CD4-positive, alpha-beta T cell treated with Interleukin-6 at 100 ng/mL for 8 hours (primary cell): ENCODE measurements at places on chromosomes 7 and 10.

- peak; percentile 34 for DNase-seq
These were observed 16.1 kb downstream of the OGDH start for GRCh38 chr7:44622342-44623151.

DNA sequence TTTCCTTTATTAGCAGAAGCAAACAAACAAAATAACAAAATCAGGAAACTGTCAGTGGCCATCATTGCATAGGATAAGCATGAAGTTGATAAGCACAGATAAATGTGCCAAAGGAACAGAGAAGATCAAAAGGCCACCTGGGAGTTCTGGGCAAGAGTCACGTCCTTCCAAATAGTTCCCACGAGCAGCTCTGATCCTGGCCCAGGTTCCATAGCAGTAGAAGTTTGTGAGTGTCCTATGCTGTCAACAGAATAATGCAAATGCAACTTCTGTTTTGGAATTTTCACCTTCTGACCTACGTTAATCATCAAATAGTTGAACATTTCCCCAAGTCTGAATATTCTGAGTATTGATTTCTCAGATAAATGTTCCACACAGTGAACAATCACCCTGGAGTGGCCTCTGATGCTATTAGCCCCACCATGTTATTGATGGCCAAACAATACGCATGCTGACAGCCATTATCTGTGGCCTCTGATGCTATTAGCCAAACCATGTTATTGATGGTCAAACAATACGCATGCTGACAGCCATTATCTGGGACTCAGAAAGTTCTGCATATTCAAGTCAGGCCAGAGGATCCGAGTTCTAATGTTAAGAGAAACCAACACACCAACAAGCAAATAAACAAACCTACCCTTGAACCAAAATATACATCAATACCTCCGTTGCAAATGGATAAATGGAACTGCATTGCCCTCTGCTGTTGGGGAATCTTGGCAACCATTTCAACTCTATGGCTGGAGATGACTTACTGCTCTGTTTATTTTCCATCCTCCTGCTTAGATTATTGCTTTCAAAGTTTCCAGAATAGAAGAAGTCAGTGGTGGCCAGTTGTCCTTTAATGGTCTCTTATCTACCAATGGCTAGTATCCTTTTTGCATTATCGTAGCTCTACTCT lies 63.3 kb downstream of the MRC1 start:
- DNase-seq = no peak

- DNase-seq = no peak
These were observed 235.0 kb upstream of the PTN start for GRCh38 chr7:137578541-137578940.

DNA sequence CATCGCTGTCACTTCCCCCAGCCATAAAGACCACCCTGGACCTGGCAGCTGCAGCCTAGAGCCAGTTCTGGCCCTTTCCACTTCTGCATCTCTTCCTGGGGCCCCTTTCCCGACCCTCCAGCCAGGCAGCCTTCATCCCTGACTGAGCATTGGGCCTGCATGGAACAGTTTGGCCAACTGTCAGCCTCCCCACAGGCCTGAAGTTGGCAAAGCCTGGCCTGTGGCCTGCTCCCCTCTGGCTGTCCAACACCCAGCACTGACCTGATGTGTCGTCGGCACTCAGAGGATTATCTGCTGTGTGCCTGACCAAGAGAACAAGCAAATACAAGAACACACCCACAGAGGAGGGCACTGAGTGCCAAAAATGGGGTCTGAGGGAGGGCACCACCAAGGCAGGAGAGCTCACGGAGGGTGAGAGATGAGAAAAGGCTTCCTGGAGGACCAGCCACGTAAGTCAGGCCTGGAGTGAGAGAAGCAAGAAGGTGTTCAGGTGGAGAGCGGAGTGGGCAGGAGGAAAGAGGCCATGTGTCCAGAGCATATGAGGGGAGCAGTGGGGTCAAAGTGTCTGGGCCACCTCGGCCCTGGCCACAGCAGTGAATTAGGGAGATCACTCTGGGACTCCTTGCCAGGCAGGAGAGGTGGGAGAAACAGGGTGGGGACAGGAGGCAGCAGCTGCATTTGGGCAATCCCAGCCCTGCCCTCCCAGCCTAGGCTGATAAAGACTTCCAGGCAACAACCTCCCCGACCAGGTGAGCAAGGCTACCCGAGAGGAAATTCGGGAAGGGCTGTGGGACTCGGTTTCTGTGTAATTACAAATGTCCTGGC lies 4.5 kb downstream of the GPRIN2 start:
- DNase-seq = no peak

- no peak for DNase-seq
These were observed 273.1 kb upstream of the KCND2 start for GRCh38 chr7:119999738-120000475.

- no peak for DNase-seq
These were observed 677.1 kb downstream of the PARD3 start for GRCh38 chr10:34137955-34138354.

DNA sequence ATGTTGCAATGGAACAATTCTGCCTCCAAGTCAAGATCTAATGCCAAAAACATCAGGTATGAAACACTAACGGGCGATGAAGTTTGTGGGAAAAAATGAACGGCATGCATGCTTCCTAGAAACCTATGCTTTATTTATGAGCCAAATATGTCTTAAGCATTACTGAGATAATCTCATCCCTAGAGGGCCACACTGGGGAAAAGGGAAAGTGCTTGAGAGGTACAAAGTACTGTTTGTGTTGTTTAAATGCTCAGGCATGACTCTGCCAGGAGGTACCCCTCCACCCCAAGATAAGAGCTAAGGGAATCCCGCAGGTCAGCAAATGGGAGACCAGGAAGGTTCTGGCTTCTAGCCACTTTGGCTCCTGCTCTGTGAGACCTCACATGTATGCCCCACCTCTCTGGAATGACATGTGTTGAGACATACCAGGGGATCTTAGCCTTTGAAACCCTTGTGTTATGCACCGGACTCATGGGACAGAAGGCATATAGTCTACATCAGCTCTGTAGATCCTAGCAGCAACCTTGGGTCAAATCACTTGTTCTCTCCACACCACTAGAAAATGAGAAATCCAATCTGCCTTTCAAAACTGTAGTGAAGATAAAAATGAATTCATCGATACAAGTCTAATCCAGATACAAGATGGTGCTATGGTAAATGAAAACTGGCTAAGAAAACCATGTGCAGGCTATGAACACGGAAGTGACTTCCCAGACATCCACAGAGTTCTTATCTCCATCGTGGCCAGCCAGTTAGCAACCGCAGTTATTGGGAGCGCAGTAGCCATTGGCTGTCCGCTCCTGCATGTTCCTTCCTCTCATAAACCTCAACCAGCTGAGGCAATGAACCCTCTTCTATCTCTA lies 61.0 kb downstream of the CREB3L2 start:
- DNase-seq = no peak

DNA sequence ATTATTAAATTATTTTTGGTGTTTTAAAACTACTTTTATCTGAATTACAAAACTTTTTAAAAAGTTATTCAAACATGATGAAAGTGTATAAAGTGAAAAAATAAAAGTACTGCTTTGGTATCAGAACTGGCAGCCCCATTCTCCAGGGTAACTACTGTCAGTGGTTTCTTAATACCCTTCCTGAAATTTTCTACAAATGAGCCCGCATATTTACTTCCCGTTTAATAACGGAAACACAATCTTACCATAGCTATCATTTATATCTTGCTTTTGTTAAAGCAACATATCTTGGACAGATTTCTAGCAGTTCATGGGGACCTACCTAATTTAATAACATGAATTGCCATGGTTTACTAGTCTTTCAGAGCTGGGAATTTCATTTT lies 249.9 kb downstream of the RNLS start:
- no peak for DNase-seq

- no peak for DNase-seq
These were observed 1.7 kb downstream of the URGCP start for GRCh38 chr7:43904533-43905208.

DNA sequence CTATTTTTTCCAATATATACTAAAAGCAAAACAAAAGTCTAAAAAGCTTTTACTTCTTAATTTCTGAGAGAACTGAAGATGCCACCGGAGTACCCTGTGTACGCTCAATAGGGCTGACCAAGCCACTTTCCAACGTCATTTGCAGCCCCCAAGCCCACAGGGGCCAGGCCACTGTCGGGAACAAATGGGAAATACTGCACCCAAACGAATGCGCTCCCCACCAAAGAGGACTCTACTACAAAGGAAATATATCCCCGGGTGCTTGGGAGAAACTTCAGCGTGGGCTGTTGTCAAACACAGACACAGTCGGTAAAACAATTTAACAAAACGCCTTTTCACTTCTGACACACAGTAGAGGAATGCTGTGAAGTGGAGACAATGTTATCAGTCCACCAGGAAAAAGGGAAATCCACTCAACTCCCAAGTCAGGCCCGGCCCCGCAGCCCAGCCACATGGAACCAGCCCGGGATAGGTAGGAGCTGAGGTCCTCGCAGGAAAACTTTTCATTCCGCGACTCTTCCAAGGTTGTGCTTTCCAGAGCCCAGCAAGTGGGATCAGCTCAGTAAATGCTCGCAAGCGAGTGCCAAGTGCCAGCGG lies 1.4 kb downstream of the PARD3 start:
- DNase-seq = no peak

DNA sequence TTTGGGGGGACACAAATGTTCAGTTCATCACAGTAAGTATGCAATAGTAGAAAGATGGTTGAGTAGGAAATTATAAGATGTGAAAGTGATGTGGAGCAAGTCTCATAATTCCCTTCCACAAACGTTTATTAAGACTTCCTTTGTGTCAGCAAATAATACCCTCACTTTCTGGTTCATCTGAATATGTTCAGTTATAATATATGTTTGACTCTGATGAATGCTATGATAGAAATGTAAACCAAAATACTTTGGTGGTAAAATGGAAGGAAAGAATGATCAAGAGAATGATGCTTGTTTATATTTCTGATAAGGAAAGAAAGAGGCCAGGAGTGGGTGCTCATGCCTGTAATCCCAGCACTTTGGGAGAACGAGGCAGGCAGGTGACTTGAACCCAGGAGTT lies 111.7 kb upstream of the PLXDC2 start:
- no peak for DNase-seq

DNA sequence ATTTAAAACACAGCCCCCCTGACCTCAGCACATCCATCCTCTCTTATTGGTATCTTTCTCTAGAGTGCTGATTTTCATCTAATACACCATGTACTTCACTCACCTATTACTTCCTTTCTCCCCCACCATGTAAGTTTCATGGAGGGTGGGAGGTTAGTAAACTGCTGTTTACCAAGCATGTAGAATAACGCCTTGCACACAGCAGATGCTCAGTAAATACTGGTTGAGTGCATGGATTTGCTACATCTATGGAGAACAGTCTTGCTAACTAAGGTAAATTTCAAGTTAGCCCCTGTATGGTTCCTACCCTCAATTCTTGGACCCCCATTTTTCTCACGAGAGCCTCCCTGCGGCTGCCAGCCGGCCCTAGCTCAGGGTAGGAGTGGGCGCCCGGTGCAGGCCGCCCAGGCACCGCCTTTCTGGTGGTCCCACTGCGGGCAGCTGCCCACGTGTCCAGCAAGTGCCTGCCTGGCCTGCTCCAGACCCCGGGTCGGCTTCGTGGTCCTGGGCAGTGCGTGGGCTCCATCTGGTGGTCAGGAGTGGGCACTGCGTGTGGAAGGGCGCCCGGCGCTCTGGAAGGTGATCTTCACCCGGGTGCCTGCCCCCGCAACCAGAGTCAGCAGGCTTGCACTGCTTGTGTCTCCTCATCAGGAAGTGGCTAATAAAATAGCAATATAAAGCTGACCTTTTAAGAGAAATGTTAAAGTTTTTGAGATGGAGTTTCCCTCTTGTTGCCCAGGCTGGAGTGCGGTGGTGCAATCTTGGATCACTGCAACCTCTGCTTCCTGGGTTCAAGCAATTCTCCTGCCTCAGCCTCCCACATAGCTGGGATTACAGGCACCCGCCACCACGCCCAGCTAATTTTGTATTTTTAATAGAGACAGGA lies 63.4 kb upstream of the DNAJB6 start:
- DNase-seq = peak; percentile 56

- DNase-seq = no peak
These were observed 314.2 kb upstream of the KLF6 start for GRCh38 chr10:4099202-4099601.

DNA sequence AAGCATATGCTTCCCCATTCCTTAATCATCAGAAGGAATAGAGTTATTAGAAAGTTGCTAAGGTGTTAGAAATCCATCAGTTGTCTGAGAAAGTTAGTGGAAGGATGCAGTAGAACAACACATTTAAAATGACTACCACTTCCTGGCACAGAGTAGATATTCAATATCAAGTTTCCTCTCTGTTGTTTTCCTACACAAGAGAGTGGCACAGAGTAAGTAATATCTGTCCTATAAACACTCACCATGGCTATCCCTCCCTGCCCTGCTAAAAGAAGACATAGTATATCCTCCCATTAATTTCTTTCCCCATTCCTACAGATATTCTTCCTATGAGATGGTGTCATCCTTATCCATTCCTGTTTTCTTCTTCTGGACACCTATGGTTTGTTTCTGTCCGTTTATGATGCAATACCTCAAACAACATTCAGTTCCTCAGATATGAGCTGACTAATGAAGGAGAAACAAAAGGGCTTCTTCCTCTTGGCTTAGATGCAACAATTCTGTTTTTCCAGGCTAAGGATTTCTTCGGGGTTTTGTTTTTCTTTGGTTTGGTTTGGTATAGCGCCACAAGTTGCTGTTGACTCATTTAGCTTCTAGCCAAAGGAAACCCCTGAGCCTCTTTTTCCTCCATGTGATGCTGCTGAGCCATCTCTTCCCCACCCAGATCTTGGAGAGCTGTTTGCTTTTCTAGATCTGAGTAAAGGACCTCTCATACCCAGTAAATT lies 32.9 kb upstream of the BPGM start:
- DNase-seq = no peak

DNA sequence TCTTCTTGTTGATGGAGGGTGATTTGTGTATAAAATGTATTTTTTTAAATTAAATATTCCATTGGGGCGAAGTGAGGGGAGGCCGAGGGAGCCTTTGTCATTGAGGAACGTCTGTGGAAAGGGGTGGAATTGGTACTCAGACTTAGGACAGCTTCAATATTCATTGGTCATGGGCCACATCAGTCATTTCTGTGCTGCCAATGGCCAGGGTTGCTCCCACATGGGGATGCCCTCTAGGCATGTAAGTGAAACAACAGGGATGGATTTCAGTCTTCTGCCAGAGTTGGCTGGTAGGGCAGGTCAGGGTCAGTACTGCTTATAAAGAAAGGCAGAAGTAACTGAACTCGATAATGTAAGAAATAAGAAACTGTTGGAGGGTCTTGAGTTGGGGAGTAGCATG lies 47.2 kb downstream of the NEURL1 start:
- DNase-seq = no peak
